Right atrium auricular region (tissue), 2 donors: ENCODE measurements at places on chromosomes 4 and X.

DNA sequence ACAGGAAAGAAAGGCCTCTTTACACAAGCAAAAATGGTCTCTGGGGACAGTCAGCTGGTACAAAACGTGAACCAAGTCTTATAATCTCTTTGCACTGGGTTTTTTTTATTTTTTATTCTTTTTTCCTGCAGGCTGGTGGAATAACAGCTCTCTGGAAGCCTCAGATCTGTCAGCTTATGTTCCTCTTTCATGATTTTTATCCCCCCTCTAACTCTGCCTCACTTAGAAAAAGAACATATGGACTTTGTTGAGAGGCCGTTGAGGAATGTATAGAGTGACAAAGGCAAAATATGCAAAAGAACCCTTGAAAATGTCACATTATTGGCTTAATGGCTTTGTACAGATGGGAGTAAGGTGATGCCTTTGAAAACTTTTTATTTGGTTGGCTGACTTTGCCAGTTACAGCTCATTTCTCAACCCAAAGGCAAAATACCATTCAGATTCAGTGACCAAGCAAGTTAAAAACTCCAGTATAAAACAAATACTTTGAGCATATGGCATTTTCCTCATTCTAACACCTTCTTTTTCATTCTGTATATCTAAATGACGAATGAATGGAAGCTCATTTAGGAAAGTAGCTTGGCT lies 111.1 kb downstream of the RNF150 start:
- no peak for DNase-seq

DNA sequence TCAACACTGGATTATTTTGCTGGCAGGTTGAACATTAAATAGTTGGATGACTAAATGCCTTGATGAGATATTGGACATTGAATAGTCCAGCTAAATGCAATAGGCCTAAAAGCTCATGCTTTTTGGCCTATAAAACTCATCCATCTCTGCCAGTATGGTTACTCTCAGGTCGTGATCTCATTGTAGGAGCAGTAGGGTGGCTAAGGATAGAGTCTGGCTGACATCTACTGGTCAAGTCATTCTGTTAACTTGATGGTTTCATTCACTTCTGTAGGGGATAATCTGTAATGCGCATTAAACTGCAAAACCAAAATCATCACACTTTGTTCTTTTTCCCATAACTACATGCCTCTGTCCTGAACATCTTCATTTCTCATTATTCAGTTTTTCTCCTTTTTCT lies 227.0 kb downstream of the DKK2 start:
- DNase-seq = no peak

- no peak for DNase-seq
These were observed 900 bp upstream of the MTMR1 start for GRCh38 chrX:150692296-150692695.

DNA sequence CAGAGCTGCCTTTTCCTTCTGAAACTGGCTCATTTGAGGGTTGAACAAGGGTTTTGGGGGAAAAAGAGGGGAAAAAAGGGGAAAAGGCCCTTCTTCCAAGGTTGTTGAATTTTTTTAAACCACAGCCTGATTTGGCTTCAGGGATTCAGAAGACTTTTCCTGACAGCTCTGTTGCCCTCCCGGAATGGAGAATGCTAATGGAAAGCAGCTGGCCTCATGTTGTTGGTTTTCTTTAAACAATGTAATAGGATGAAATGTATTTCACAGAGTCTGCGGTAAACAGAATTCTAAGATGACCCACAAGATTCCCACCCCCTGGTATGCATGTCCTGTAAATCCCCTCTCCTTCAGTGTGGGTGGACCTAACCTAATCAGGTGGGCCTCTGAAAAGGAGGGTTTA lies 3.3 kb upstream of the KIAA1210 start:
- no peak for DNase-seq

DNA sequence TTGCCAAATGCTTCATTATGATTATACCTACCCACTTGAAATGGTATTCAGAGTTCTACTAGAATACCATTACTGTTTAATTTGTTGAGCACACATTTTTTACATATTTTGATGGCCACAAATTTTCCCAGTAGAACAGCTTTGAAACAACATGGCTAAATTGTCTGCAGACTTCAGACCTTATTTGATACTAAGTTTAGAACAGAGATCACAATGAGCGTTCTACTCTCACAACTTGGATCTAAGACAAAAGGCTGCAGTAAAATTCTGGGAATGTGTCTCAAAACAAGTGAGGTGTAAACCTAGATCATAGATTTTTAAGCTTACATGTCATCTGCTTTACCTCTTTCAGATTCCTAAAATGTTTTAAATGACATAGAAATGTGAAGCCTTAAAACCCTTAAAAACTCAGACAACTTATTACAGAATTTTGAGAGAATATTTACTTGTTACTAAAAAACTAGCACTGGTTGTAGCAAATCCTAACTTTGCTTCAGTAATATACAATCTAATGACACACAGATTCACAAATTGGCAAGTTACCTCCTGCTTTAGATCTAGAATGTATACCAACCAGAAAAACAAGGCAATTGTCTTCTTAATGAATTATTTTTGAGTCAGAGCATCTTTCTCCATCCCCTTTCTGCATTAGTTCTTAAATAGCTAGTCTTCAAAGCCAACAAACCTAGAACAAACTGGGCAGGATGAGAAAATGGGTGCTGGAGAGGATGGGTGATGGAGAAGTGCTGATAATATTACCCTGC lies 243.3 kb downstream of the SLC7A11 start:
- no peak for DNase-seq

GRCh38 chr4:55409468-55410171 lies 13.9 kb downstream of the TMEM165 start:
- no peak for DNase-seq

- no peak for DNase-seq
These were observed 39.4 kb upstream of the PPARGC1A start for GRCh38 chr4:23929248-23929647.

GRCh38 chr4:20754036-20754435 lies 53.8 kb downstream of the PACRGL start:
- DNase-seq = no peak

GRCh38 chr4:177093964-177094363 lies 215.7 kb upstream of the NEIL3 start:
- no peak for DNase-seq

GRCh38 chrX:148574237-148574973 lies 74.0 kb downstream of the AFF2 start:
- DNase-seq = no peak

GRCh38 chrX:103789004-103789403 lies 12.4 kb downstream of the PLP1 start:
- no peak for DNase-seq

DNA sequence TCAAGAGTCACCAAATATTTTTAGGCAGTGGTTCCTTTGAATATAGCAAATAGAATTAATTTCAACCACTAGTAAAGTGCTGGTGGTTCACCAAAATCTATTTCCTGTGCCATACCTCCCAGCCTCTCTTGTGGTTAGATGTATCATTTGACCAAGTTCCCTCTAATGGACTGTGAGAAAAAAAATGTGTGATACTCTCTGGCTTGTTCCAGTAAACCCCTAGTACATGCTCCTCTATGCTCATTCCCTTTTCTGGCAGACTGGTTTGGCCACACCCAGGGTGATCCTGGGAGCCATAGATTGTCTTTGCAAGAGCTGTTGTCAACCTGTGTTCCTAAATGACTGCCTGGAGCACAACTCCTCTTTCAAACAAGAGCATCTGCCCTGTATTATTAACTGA lies 109.5 kb downstream of the FRAS1 start:
- no peak for DNase-seq

GRCh38 chr4:100019821-100020220 lies 69.7 kb upstream of the H2AZ1 start:
- no peak for DNase-seq

DNA sequence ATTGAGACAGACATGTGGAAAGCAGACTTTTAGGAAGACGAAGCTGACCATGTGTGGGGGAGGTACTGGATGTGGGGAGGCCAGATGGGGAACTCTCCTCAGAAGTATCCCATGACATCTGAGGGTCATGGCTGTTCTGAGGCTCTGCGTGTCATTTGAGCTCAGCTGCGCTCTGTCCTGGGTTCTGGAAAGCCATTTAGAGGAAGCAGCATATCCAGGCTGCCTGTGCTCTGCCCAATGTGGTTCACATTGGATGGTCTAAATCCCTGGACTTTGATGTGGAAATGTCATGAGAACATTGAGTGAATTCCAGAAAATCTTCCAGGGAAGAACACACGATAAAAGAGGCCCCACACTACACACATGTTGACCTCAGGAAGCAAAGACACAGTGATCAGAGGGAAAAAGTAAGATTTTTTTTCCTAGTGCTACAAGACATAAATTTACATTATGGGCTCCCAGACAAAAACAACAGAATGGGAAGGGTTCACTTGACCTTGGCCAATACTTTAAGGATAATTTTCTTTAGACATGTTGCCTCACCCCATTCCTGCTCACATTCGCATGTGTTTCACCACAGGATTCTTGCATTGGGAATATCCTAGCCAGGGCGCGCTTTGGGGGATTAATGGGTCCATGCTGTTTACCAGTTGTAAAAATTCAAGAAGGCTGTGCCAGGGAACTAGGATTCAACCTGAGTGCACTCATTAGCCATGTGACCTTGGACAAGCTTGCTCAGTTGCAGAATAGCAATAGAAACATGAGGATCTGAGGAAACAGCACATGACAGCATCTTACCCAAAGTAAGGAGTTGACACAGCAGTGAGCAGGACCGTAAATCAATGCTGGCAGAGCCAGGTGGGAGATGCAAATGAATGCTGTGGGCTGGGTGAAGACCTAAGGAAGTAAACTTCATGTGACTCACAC lies 73.2 kb upstream of the C1QTNF7 start:
- no peak for DNase-seq

- DNase-seq = no peak
These were observed 47.2 kb downstream of the FGFBP1 start for GRCh38 chr4:15891312-15891711.

DNA sequence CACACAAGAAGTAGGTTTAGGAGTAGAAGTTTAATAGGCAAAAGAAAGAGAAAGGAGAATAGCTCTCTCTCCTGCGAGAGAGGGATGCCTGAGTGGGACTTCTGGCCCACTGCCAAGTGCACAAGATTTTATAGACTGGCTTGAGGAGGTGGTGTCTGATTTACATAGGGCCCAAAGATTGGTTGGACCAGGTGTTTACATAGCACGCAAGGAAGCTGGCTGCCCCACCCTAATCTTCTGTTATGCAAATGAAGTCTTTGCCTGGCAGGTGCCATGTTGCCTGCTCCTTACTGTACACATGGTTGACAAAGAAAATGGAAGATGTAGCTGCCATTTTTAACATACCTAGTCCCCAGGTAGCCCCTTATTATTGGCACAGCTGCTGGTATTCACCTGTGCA lies 170.8 kb upstream of the GATB start:
- no peak for DNase-seq

DNA sequence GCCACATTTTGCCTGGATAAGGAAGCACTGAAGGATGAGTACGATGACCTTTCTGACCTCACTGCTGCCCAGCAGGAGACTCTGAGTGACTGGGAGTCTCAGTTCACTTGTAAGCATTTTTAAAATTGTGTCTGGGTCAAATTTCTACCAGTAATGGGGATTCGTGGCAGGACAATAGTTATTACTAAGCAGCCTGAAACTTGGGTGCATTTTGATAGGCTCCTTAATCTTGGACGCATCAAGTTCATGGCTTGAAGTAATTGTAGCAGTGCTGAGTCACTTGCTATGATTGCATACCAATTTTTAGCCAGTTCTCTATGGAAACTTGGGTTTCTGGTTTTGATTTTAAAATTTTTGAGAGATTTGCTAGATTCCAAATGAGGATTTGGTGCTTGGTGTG lies 4.3 kb downstream of the PGRMC1 start:
- DNase-seq = no peak

GRCh38 chrX:9903146-9903545 lies 64.0 kb upstream of the CLDN34 start:
- DNase-seq = no peak

DNA sequence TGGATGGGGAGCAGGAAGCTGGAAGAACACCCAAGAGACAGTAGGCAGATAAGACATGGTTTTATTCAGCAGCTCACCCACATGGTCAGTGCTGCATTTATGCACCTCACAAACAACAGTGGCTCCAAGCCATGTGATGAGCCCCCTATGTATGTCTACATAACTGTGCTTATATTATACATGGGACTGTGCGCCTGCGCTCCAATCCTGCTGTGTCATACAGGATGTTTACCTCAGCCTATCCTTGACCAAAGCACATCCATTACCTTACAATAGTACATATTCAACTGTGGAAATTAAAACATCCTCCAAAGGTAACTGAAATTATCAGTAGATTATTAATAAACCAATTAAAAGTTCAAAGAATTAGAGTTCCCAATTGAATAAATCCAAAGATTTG lies 44.1 kb upstream of the SGMS2 start:
- DNase-seq = no peak

- DNase-seq = no peak
These were observed 58.8 kb downstream of the SPINK2 start for GRCh38 chr4:56762484-56763250.

DNA sequence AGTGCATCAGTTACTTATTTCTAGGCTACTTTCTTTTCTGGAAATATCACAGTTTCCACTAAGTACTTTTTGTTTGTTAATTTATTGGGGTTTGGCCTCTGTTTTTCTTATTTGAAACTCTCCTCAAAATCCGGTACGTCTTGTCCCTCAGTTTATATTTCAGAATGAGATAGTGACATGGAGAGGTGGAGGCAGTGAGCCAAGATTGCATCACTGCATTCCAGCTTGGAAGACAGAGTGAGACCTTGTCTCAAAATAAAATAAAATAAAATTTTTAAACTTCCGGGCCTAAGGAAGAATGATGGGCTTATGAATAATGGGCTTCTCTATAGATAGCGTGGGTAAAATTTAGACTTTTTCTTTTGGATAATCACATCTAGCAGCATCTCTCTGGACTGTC lies 567.8 kb downstream of the TRIML1 start:
- DNase-seq = no peak

- DNase-seq = no peak
These were observed 1601.7 kb upstream of the TENM3 start for GRCh38 chr4:180641495-180641894.

DNA sequence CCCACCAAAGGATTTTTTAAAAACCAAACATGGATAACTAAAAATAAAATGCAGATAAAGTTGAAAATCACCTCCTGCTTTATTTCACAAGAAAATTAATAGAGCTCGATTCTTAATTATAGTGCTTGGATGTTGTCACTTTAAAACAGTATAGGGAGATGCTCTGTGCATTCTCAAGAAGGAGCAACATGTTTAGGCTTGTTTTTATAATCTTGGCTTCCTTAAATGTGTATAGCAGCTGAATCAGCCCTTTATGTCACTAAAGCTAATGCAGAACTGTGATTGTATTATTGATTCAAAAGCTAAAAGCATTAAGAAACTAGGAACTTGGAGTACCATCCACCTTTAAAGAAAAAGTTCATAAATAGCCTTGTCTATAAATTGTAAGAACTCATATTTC lies 12.9 kb downstream of the UTP3 start:
- no peak for DNase-seq

- DNase-seq = no peak
These were observed 24.8 kb downstream of the ZFYVE28 start for GRCh38 chr4:2393353-2394270.

DNA sequence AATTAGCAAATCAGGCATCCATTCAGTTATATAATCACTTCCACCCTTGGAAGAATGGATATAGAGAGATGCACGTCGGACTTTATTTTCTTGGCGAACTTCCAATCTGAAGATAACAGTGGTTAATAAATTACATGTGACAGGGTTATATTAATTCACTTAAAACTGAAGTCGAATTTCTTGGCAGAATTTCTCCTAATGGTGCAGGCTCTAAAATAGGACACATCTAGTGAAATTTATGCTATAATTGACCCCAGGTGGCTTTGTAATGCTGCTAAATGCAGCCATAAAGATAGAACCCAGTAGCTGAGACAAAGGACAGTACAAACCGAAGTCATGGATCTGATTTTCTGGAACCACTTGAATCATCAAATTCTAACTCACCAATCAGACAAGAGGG lies 20.8 kb upstream of the SLC10A4 start:
- no peak for DNase-seq
